ENCODE measurements at places on chromosomes 4 and X.

DNA sequence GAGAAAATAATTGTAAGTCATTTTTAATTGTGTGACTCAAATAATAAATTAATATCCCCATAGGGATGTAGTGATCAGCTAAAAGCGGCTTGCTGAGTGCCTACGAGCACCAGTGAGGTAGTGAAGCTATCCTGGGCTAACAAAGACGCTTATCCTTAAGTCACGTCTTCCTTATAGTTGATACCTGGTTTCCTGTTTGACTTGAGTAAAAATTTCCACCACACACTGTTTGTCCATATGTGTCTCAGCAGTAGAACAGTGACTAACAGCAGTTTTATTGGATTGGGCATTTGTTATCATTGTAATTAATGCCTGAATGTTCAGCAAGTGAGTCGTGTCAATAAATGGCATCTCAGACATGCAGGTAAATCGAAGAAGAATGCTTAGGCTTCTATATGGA lies 241.1 kb downstream of the GRXCR1 start:
- no peak for DNase-seq

DNA sequence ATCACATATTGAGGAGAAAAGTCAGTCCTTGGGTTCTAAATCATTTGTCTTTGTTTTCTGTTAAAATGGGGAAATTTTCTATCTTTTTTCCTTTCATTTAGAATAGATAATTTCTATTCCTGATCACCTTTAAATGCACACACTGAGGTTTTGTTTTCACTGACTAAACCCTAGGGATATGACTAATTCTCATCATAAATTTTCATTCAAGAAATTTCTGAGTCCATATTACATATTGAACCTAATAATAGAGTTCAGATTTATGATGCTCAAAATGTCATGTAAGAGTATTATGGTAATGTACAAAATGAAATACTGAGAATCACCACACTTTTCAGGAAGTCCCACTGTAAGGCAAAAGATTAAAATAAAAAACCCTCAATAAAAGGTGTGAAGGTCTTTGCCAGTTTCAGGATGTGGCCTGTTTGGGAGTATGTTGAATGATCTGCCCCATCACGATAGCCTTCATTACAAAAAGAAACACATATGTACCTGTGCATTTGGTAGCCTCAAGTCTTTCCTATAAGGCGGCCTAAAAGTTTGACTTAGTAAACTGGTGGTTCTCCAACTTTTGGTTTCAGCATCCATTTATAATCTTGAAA lies 49.4 kb downstream of the LEF1 start:
- no peak for DNase-seq

DNA sequence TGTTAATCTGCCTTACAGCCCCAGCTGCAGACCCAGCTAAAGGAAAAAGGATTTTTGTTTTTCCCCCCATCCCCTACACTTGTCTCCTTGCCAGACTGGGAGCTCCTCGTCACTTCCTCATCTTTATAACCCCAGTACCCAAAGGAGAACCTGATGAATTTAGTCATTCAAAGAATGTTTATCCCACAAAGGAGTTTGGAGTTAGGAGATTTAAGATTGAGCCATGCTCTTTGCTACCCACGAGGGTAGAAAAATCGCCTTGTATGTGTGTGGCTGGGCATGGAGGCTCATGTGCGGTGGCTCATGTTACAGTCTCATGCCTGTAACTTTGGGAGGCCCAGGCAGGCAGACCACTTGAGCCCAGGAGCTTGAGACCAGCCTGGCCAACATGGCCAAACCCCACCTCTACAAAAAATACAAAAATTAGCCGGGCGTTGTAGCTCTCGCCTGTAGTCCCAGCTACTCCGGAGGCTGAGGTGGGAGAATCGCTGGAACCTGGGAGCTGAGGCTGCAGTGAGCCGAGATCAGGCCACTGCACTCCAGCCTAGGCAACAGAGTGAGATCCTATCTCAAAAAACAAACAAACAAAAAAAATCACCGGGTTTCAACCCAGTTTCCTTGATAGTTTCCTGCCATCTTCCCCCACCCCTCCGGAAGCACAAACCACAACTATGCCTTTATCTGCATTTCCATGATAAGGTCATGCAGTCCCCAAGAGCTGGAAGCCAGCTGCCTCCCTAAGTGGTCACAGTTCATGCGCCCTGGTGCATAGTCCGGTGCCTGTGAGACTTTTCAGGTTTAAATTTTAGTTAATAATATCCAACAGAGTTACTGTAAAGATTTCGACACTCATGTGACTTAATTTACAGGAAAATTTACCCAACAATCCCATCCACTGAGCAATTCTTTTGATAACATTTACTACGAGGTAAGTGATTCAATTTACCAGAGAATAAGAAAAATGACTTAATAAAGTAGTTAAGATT lies 1.5 kb downstream of the CFAP97 start:
- DNase-seq, result no peak

GRCh38 chrX:21374994-21375707 lies 933 bp downstream of the CNKSR2 start:
- peak; percentile 48 for DNase-seq

GRCh38 chrX:13194291-13195103 lies 125.4 kb downstream of the ATXN3L start:
- no peak for DNase-seq

- DNase-seq, result no peak
Observed at GRCh38 chrX:2423899-2424298, 76.9 kb downstream of the DHRSX start.

DNA sequence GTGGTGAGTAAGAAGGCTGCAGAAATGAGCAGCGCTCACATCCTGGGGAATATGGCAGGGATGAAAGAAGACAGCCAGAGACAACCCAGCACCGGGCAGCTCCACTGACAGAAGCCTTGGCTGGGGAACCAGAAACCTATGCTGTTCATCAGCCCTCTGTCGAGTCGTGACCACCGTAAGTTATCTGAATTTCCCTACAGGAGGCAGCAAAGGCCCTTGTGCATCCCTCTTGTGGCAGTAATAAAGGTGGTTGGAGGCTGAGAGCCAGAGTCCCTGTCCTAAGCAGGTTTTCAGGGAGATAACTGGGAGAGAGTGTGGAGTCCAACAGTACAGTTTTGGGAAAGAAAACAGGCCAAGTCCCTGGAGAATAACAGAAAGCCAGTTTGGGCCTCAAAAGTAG lies 194.0 kb upstream of the BOD1L1 start:
- DNase-seq, result no peak

DNA sequence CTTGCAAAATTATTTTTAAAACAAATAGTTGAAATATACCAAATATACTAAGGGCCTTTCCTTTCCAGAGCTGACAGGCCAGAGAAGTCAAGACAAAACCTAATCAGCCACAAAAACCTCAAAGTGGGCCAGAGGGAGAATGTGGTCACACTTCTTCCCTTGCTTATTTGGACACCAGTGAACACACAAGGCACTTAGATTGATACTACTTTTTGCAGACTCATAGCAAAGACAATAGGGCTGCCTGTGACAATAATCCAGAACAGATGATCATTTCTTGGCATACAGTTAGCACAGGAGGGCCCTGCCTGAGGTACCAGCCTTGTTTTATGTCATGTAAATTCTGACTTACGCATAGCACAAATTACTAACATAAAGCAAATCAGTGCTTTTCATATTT lies 215.7 kb upstream of the NEIL3 start:
- DNase-seq, result no peak

DNA sequence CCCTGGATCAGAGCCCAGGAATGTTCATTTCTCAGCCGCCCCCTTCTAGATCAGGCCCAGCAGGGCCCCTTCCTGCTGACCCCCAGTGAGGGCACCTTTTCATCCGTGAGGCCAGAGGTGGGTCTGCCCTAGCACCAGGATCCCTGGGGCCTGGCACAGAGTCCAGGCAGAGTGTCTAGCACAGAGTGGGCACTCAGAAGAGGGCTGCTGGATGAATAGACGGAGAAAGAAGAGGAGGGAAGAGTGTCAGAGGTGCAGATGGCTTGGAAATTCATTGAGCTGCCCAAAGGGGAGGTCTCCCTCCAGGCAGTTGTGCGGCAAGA lies 106.5 kb downstream of the CPZ start:
- DNase-seq, result no peak

DNA sequence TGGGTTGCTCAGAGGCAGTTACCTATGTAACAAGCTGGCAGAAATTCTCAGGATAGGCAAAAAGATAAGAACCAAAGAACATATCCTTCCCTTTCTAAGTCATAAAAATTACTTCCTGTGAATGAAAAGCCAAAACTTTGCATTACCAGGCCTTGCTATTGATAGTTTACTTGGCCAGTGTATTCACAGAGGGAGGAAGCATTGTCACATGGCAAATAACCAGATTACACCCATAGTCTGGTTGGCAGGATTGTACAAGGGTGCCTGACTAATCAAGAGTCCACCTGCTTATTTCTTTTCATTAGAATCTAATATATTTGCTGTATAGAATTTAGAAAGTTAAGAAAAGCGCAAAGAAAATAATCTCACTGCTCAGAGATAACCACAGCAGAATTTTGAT lies 14.1 kb downstream of the XIAP start:
- DNase-seq, result no peak

DNA sequence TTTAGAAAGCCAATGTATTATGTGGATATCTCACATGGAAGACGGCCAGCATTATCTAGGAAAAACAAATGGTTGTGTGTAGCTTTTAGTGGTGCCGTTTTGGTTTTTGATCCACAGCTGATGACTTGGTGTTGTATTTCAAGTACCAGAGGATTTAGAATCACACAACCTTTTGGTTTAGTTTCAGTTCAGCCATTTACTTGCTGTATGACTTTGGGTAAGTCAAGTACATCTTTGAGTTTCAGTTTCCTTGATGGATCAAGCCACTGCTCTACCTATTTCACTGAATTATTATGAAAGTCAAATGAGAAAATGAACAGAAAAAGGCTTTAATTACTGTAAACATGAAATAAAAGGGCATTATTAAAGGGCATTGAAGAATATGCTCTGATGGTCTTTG lies 205.6 kb downstream of the ZIC3 start:
- no peak for DNase-seq

DNA sequence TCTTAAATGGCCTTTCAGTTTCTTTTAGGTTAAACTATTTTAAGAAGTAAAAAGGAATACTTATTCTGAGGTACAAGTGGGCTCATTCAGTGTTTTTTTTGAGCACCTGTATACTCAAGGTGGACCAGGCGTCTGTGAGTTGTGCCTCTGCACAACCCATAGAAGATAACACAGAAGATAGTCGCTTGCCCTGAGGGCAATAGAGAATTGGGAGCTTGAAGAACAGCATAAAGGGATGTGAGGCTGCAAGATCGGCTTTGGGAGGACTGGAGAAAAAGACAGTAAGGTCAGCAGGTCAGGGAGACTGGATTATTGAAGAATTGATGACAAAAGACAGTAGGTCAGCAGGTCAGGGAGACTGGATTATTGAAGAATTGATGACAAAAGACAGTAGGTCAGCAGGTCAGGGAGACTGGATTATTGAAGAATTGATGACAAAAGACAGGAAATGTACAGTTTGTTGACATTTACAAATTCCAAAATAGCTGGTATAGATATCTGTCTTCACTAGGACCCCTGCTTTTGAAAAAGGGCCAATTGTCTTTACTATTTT lies 3.1 kb downstream of the CPE start:
- DNase-seq, result peak; percentile 62

- DNase-seq, result no peak
Observed at GRCh38 chr4:168917138-168917779, 92.8 kb downstream of the CBR4 start.

DNA sequence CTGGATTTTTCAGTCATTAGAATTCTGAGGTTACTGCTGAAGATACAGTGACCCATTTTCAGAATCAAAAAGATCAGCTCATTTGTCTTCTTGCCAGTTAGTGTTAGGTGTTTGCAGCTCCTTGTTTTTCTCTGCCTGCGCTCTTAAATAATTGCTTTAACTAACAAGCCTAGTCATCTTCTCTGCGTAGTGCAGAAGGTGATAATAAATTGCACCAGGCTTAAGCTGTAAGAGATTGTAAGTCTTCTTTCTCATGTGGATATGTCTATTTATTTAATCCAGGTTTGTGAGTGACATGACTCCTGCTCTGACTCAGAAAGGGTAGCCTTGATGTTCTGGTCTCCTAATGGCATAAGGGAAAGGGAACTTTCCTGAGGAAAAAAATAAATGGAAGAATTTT lies 167.2 kb downstream of the CEP135 start:
- DNase-seq, result no peak

GRCh38 chr4:156962528-156962974 lies 9.0 kb downstream of the PDGFC start:
- DNase-seq, result no peak

- no peak for DNase-seq
Observed at GRCh38 chr4:121799208-121799823, 1.8 kb upstream of the EXOSC9 start.

DNA sequence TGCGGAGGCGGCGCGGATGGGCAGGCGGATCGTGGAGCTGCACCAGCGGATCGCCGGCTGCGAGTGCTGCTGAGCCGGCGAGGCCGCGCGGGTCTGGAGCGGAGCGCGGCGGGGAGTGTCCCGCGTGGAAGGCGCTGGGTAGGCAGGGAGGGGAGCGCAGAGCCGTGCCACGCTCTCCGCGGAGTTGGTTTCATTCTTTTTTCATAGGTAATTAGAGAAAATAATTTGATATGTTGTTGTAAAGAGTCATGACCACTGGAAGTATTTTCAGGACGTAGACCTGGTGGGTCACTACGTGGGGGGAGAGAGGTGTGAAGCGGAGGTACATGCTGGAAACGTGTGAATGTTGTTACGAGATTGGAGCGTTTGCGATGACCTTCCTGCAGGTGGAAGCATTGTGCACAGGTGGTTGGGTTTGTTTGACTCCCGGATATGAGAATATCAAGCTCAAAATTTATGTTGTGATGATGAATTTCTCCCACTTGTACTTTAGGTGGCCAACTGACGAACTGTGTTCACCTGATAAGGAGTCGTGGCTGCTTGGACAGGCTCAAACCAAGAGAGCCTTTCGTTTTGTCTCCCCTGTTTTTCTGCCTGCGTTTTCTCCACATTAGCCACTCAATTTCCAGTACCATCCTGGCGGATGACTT lies 19.1 kb upstream of the S100P start:
- DNase-seq, result no peak

DNA sequence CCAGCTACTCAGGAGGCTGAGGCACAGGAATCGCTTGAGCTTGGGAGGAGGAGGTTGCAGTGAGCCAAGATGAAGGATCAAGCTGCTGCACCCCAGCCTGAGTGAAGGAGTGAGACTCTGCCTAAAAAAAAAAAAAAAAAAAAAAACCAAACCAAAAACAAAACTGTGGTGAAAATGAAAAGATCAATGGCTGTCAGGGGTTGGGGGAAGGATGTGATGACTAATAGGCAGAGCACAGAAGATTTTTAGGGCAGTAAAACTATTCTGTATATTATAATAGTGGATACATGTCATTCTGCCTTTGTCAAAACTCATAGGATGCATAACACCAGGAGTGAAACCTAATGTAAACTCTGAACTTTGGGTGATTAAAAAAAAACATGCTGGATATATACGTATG lies 69.9 kb upstream of the ELOVL6 start:
- no peak for DNase-seq

- no peak for DNase-seq
Observed at GRCh38 chr4:42750091-42750490, 93.2 kb upstream of the ATP8A1 start.

GRCh38 chr4:1212546-1213335 lies 36.2 kb downstream of the CTBP1 start:
- DNase-seq, result no peak

DNA sequence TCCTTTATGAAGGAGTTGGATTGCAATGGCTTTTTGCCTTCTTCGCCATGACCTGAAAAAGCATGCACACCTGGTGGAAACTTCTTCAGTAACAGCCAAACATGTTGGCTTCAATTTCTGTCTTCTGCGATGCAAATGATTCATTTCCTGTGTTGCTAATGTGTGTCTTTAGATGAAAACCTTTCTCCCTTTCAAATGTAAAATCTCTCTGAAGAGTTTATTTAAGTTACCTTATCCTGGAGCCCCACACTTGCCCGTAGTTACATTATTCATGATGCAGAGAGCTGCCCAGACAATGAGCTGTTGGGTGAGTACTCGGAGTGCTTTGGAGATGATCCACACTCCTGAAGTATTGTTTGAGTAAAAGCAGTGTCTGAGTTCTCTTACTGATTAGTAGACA lies 1100.9 kb downstream of the RPA4 start:
- DNase-seq, result no peak

Data from ecto neural progenitor cell (in vitro differentiated cells).